ENCODE measurements at places on chromosomes 3 and 15. TPM values are rescaled to one million over a fixed set of nuclear protein-coding genes. Genes with fewer than 3 reads are reported as not detected.

GRCh38 chr3:58411036-58411435 lies 22.6 kb downstream of the PDHB start:
- H3K4me1 ChIP-seq: peaks cover 5% of the 10 kb centered on the region
- H3K27ac ChIP-seq: no peak overlapping the region
- DNase-seq: no peak

The SLC27A2 gene
- total RNA-seq: not detected

The UMPS gene
- total RNA-seq: 29.6 TPM

DNA sequence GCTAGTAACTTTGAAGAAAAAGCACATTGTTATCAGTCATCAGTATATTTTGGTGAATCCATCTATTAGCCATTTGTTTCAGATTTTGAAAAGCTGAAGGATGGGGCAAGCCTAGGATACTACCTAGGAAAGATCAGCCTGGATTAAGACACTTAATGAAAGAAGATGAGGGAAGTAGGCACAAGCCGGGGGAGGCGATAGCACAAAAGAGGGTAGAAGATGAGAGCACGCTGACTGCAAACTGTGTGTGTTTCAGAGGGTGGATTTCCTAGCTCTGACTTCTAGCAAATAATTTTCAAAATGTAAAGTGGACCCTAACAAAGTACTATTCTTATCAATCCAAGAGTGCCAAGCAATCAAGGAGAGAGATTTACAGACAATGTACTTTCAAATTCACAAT lies 22.2 kb upstream of the SOX2 start:
- no peak overlapping the region for H3K4me3 ChIP-seq
- no peaks in the 10 kb centered on the region for H3K4me1 ChIP-seq
- no peaks in the 10 kb centered on the region for H3K36me3 ChIP-seq

The XYLB gene
- total RNA-seq: 38.7 TPM
